Right cardiac atrium (tissue), 5 donors: ENCODE measurements at places on chromosomes 2 and 18. TPM values are rescaled to one million over a fixed set of nuclear protein-coding genes. Genes with fewer than 3 reads are reported as not detected.

- DNase-seq: peak; percentile 14
Measured at GRCh38 chr2:240239325-240239724, 98.9 kb upstream of the OTOS start.

DNA sequence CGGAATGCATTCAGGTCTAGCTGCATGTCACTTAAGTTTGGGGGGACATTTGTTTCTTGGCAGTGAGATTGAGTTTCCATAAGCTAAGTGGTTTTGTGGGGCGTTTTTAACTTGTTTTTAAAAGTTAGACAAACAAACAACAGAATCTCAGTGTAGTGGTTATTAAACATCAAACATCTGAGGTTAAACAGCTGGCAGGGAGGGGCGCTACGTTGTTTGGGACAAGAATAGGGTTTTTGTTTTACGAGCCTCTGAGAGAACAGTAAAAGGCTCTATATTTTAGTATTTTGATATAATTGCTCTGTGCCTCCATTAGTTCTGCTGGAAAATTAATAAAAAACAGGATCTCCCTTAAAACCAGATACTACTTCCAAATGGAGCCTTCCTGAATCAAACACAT, 41.6 kb upstream of the TMEM177 start:
- DNase-seq: no peak

DNA sequence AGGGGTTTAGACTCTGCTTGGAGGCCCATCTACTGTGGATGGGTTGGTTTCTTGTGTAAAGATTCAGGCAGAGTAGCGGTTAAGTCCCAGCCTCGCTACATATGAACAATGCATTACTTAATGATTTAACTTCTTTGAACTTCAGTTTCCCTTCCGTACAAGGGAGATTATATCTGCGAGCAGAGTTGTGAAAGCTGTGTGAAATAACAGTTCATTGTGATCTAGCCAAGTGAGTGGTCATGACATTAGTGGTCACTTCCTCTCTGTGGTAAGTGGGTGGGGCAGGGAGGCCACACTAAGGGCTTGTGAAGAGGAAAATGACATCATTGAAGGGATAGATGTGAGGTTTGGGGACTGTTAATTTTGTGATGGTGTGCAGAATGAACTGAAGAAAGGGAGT, 14.1 kb upstream of the MEX3C start:
- peak; percentile 49 for DNase-seq

DNA sequence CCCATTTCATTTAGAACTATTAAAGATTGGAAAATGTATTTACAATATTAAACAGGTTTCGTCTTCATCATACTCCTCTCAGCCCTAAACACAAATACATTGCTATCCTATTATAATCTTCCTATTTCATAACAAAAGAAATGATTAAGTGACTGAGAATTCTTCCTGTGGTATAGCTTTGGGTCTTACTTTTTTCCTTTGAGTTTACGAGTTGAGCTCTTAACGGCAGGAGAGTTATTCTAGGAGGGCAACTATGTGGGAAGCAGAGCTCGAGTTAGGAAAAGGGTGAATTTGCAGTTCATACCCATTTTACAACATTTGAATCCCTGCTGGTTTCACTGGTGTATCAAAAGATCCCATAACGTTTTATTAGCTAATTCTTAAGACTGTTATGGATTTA, 105.0 kb downstream of the FIGN start:
- no peak for DNase-seq

DNA sequence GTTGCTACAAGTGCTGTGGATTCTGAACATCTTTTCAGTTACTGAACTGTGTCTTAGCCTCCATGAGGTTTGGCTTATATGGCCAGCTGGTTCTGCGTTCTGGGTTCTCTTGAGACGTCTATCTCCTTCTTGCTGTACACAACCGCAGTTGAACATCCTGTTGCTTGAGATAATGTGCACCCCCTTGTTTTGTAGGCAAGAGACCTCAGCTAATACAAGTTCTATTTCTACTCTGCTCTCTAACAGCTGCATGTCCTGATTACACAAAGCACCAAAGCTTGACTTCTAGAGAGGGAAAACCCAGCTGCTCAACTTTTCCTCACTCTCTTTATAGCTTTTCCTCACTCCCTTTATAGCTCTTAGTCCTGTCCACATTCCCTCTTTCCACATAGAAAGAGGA, 176.0 kb downstream of the LTBP1 start:
- DNase-seq: no peak

- no peak for DNase-seq
Measured at GRCh38 chr18:36519358-36519757, 221.8 kb downstream of the FHOD3 start.

DNA sequence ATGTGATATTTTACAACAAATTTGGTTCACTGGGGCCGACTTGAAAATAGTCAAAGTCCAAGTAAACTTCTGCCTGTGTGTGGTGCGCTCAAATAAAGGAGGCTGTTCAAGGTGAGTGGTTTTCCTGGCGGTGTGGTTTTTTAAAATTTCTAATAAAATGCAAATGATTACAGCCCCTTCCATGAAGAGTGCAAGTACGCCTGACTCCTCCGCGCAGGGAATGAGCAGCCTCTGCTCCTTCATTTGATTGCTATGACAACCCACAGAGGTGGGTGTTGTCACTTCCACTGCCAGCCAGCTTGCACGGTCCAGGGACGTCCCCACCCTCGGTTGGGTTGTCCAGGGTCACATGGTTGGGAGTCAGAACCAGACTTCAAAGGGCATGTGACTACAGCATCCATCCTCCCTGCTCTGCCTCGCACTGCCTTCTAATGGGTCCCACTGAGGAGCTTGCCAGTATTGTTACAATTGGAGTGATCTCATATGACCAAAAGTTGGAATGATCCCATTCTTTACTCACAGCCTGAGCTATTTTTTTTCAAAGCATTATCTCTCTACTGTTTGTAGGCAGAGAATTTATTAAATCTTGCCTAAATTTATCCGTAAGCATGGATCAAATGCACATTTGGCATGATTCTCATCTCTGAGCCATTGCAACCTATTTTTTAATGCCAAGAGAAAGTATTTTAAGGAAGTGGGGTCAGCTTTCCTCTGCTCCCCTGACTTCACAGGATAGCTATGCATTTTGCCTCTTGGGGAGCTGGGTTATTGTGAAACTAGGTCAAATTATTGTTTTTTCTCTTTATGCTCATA, 121.3 kb downstream of the AGAP1 start:
- peak; percentile 85 for DNase-seq

- DNase-seq: no peak
Measured at GRCh38 chr2:154638783-154639182, 59.7 kb upstream of the KCNJ3 start.

DNA sequence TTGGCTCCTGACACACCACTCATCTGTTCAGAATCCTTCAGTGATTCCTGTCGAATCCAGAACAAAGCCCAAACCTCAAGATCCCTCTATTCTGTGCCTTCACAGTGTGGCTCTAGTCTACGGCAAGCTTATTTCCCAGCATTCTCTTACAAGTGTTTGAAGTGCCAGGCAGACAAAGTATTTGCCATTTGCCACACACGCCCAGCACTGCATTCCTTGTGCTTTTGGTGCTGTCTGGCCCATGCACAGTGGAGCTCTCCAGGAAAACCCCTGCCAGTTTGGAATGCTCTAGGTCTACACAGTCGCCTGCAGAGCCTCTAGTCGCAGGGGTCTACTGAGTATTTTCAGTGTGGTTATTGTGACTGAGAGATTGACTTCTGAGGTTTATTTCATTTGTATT, 258.6 kb upstream of the RAB12 start:
- peak; percentile 26 for DNase-seq

GRCh38 chr2:174076040-174076439, 110.9 kb upstream of the SP3 start:
- DNase-seq: no peak

GRCh38 chr2:191947235-191947634, 100.3 kb upstream of the CAVIN2 start:
- peak; percentile 13 for DNase-seq

DNA sequence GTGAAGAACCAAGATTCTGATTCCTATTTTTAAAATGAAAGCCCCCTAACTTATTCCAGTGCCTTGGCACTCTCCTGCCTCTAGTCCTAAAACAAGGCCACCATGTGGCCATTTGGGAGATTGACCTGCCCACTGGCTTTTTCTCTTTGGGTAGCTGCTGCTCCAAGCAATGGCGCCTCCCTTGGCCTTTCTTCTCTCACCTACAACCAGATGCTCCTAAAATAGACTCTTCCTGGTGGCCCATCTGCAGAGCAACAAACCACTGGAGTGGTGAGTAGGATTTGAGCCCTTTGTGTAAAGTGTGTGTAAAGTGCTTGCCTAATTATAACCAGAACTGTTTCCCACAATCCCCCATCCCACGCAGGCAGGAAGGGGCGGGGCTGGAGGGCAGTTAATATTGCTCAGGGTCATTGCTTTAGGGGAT, 114.2 kb downstream of the FHOD3 start:
- no peak for DNase-seq

DNA sequence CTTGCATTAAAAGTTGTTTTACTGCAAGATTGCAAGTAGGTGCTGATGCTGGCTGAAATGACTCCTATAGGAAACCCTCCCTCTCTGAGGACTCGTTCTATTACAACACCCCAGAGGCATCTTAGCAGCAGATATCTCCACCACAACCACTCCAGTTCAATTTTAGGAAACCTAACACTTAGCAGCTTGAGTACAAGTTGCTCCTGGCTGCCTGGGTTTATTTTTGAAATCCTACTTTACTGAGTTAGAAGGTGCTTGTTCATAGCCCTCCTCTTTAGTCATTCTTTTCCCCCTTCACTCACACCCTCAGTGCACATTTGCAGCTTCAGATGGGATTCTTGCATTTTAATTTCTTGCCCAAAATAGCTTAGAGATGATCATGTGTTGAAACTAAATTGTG, 111.5 kb downstream of the MTCL1 start:
- no peak for DNase-seq

DNA sequence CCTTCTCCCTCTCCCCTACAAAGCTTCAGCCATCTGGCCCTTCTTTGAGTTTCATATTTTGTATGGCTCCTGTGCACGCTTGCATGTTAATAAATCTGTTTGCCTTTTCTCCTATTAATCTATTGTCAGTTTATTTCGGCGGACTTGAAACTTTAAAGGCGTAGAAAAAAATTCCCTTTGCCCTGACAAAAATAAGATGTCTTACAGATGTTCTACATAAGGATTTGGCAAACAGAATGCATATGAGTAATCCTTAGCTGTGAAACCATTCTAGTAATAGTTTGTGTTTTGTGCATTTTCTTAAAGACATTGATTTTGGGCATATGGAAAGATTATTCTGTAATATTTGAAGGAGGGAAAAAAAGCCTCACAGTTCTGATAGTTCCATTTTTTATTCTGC, 15.0 kb upstream of the BMPR2 start:
- DNase-seq: no peak

GRCh38 chr2:43493954-43494353, 101.9 kb downstream of the THADA start:
- DNase-seq: no peak

DNA sequence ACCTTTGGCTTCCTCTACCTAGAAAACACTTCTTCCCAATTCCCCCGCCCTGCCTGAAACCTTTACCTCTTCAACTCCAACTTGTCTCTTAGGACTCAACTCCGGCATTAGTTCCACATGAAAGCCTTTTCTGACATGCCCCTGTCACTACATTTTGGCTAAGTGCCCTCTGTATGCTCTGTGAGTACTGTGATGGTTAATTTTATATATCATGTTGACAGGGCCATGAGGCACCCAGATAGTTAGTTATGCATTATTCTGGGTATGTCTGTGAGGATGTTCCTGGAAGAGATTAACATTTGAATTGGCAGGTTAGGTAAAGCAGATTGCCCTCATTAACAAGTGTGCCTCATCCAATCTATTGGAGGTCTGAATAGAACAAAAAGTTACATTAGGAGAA, 75.6 kb upstream of the NCKAP5 start:
- DNase-seq: no peak

- DNase-seq: peak; percentile 37
Measured at GRCh38 chr2:47006374-47007222, 91.0 kb upstream of the MCFD2 start.

- no peak for DNase-seq
Measured at GRCh38 chr2:203822240-203822639, 45.3 kb upstream of the CTLA4 start.

DNA sequence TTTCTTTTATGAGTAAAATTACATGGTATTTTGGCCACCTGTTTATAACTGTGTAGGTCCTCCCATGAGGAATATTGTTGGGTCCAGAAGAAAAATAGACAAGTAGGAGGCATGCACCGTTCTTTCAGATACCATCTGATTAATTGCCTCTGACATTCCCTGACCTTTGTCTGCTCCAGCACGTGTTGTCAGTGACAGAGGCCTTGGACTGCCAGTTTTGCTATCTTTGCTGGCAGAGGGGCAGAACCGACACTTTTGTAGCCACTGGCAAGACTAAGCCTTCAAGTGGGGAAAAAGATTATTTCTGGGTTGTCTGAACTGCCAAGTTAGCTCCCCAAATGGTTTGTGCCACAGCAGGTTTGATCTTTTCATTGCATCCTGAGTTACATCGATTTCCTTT, 276.9 kb downstream of the CAMKMT start:
- peak; percentile 19 for DNase-seq

- no peak for DNase-seq
Measured at GRCh38 chr2:212364112-212364985, 174.3 kb downstream of the ERBB4 start.

SIX2 gene
- 0.54 TPM for total RNA-seq

ANKRD30BL gene
- not detected for total RNA-seq

UGT1A10 gene
- not detected for total RNA-seq

OLA1 gene
- total RNA-seq: 66.9 TPM

TMEM178A gene
- 3.3 TPM for total RNA-seq

EFEMP1 gene
- 305 TPM for total RNA-seq

MCEE gene
- total RNA-seq: 32.6 TPM

TRIM43 gene
- not detected for total RNA-seq
